Upper lobe of left lung (tissue), 6 donors: ENCODE measurements at places on chromosomes 6 and 20. TPM values are rescaled to one million over a fixed set of nuclear protein-coding genes. Genes with fewer than 3 reads are reported as not detected.
A peak's percentile ranks its signal among the peaks of the same experiment; 100 is the strongest.

GRCh38 chr6:25960734-25961133, 1.9 kb upstream of the TRIM38 start:
- DNase-seq: no peak
- H3K27me3 ChIP-seq: no peaks in the 10 kb centered on the region

DNA sequence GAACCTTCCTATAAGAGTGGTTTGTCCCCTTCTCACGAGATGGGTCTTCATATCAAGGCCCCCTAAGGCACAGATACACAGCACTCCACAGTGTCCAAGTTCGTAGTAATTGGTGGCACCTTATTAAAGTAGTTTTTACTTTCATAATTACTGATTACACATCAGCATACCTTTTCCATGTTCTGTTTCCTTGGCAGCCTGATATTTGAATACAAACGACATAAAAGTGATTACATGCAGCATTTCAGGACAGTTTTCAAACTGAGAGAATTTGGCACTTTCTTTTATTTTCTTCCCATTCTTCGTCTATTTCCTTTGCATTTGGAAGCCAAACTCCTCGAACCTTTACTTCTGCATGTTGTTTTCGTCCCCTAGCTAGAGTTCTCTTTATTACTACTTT, 139.7 kb downstream of the MTHFD1L start:
- H3K27ac ChIP-seq: peak overlapping the region; percentile 54
- no peak overlapping the region for H3K4me3 ChIP-seq
- no peaks in the 10 kb centered on the region for H3K36me3 ChIP-seq
- DNase-seq: no peak
- peaks cover 29% of the 10 kb centered on the region for H3K4me1 ChIP-seq
- H3K27me3 ChIP-seq: no peaks in the 10 kb centered on the region

DNA sequence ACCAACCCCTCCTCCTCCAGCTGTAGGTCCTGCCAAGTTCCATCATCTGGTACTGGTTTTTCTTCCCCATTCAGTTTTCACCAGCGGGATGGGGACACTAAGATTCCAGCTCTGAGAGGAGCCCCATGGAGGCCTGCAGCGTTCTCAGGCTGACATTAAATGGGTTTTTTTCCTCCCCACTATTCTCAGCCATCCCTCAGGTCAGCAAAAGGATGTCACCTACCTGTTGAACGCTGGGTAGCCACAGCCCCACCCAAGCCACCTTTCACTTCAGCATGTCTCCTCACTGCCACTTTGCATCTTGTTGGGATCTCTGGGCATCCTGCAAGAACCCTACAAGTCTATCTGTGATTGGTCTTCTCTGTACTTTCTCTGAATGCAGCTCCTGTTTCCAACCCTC, 6.8 kb downstream of the KCNK17 start:
- H3K36me3 ChIP-seq: no peaks in the 10 kb centered on the region
- no peak overlapping the region for H3K4me3 ChIP-seq
- no peak for DNase-seq
- H3K4me1 ChIP-seq: peaks cover 6% of the 10 kb centered on the region

GRCh38 chr6:150070236-150070818, 1.4 kb upstream of the ULBP3 start:
- no peak for DNase-seq
- no peak overlapping the region for H3K4me3 ChIP-seq
- no peak overlapping the region for H3K27ac ChIP-seq
- no peaks in the 10 kb centered on the region for H3K27me3 ChIP-seq

The MEP1A gene
- not detected for total RNA-seq

The AURKA gene
- total RNA-seq: 3.4 TPM
